Stimulated activated CD4-positive, alpha-beta T cell treated with anti-CD3 and anti-CD28 coated beads, TNF-alpha, amount 100 ng/mL, for 1 hour (primary cell): ENCODE measurements at places on chromosomes 7 and 10.
A peak's percentile ranks its signal among the peaks of the same experiment; 100 is the strongest.

GRCh38 chr10:29083096-29083495 is 205.8 kb upstream of the LYZL1 start:
- no peak for DNase-seq

DNA sequence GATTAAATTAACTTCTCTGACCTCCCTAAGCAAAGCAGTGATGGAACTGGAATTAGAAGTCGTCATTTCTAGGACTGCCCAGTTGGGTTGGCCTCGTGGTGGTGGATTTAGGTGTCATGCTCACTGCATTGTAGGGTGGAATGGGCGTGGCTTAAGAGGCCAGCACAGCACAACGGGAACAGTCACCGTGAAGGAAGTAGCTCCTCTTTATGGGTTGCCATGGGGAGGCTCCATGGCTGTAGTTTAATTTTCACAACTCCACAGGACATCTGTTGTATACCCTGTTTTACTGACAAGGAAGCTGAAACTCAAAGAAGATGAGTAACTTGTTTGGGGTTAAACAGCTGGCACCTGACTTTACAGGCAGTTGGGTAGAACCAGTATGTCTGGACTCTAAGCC is 208.3 kb downstream of the CELF2 start:
- DNase-seq, result no peak

DNA sequence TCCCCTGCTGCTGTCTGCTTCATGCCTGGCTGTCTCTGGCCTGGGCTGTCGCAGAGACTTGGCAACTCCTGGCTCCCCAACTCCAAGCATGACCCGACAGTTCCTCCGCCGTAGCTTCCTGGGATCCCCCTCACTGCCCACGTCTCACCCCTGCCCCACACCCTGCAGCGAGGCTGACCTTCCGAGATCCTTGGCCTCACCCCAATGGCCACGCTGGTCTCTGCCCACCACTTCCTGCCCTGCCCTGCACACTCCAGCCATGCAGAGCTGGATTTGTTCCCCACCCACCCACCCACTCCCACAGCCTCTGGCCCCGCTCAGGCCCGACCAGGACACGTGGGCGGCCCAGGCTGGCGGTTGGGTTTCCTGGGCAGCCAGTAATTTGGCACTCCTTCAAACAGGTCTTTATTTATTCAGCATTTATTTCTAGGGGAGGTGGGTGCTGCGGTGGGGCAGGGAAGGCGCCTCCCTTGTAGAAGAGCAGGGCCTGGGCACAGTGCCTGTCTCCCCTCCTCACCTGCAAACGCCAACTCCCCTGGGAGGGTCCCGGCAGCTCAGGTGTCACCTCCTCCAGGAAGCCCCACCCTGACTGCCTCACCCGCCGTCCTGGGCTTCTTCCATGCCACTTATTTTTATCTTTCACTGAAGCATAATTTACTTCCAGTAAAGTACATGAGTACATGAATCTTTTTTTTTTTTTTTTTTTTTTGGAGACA is 25.5 kb downstream of the GTF2IRD1 start:
- no peak for DNase-seq

DNA sequence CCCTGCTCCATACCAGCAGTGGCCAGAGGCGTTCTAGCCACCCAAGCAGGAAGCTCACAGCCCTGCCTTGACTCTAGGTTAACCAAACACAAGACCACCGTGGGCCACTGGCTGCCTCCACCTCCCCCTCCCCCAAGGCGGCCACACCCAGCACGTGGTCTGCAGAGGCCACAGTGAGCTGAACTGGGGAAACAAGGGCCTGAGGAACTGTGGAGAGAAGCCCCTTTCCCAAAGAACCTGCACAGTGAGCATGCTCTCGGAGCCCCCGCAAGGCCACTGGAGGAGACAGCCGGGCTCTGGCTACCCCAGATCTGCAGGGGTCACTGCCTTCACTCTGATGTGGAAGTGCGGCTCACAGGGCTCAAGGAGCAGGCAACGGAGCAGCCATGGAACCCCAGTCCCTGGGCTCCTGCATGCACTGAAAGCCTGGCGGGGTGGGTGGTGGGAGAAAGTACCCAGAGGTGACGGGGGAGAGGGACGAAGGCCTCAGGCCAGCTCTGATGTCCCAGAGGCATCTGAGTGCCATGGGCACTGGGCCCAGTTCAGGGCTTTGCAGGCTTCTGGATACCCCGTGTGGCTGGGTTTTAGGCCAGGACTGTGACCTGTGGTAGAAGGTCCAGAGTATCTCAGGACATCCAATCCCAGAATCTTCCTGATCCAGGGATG is 189.2 kb downstream of the EBF3 start:
- no peak for DNase-seq

GRCh38 chr10:21285742-21286331 is 239.6 kb downstream of the SKIDA1 start:
- no peak for DNase-seq

DNA sequence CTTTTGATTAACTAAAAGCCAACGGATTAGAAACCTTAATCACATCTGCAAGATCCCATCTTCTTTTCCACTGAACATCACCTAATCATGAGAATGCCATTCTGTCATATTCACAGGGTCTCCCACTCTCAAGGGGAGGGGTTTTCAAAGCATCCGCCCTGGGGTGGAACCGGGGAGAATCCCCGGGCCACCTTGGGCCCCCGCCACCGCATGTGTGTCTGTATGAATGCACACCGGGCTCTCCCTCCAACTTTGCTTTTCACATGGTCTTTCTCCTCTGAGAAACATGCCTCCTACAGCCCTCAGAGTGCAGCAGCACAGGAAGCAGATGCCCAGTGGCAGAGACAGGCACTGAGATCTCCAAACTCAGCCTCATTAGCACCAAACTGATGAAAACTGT is 233.2 kb upstream of the PPP2R2D start:
- DNase-seq, result no peak

GRCh38 chr10:6202684-6203330 is at the start of gene PFKFB3:
TSS of gene PFKFB3 (plus strand) at chr10:6202932. CDS start at chr10:6203261, 329 bp downstream.
- DNase-seq, result peak; percentile 86
